ENCODE measurements at places on chromosomes 6 and 20.

DNA sequence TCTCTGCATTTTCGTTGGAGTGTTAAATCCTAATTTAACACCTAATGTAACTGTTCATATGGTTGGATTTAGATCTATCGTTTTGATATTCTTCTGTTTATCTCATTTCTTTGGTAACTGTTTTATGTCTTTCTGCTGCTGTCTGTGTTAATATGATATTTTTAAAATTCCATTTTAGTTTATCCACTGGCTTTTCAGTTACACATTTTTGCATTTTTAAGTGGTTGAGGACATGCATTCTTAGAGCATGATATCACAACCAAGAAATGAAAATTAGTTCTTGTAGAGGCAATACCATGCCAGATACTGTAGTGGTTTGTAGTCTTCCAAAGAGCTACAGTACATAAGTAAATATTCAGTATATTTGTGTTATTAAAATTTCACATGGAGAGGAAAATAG lies 58.6 kb downstream of the LIN28B start:
- no peak for DNase-seq

DNA sequence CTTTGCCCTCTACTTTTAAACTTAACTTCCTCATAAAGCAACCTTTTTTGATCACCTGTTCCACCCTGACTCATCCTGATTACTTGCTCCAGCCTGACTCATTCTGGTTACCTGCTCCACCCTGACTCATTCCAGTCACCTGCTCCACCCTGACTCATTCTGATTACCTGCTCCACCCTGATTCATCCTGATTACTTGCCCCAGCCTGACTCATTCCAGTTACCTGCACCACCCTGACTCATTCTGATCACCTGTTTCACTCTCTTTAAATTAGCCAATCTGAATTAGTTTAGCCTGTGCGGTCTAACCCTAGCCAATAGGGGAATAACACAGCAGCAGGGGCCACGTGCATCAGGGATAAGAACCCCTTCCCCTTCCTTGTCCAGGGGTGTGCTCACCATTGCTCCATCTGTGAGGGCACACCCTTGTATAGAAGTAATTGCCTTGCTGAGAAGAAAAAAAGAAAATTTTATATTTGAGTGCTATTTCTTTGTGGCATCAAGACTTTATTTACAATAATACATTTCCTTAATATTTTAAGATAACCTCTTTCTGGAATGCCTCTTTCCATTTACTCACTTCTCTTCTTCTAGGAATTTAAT lies 17.9 kb downstream of the HLA-G start:
- peak; percentile 46 for DNase-seq

DNA sequence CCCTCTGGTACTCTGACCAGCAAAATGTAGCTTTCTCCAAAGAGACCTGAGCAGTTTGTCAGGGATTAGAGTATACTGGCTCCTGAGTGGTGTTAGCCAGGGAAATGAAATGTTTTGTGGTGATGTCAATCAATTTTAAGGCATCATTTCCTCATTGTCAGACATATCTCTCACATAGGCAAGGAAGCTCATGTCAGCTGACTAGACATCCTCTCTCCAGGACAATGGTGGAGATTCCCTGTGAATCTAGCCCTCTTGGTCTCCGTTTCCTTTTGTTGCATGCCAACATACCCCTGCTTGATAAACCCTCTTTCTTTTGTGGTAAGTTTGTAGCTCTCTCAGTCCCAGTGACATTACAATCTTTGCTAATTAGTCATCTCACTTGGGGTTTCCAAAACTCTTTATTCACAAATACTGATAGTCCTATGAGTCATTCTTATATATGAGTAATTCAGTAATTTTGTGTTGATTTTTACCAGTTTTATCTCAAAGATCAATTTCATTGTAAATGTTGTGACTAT lies 135.6 kb upstream of the PTPRK start:
- DNase-seq = no peak

DNA sequence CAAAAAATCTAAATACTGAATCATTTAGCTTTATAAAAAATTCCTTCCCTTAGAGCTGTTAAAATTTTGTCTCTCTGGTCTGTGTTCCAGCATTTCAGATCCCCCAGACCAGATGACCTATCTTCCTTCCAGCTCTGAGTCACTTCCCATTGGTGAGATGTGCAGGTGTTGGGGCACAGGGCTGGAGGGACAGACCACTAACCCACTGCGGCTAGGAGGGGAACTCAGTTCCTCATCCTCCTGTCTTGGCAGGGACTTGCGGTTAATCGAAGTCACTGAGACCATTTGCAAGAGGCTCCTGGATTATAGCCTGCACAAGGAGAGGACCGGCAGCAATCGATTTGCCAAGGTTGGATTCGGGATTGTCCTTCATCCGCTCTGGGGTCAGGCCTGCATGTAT lies 6.0 kb downstream of the CNPY3 start:
- no peak for DNase-seq

DNA sequence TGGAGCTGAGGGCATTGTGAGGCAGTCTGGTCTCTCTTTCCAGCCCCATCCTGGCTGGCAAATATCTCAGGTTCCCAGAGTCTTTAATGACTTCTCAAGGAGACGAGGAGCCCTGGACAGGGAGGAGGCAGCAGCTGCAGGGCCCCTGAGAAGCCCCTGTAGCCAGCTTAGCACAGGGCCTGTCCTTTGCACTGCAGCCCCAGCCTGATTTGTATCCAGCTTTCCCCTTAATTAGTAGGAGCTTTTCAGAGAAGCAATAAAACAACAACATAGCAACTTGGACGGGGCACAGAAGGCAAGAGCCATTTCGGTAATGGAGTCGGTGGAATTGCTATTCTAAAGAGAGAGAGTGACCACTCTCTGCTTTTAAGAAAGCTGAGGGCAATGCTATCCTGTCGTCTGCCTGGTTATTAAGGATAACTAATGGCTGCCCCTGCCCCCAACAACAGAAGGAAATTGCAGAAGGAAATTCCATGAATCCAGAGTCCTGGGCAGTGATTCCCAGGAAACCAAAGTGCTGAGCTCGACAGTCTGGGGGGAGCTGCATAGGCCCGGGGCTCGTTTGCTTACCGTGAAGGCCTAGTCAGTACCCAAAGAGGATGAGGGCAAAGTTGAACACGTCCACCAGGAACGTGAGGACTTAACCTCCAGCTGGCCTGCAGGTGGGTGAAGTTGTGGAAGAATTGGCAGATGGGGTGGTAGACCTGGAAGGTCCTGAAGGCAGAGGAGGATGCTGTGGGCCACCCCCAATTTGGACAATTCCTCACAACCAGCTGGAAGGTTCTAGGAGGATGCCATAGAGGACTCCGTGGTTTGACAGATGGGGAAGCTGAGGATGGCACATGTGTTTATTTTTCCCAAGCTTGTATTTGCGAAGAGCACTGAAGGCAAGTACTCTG lies 50.3 kb downstream of the NPEPL1 start:
- DNase-seq = no peak

DNA sequence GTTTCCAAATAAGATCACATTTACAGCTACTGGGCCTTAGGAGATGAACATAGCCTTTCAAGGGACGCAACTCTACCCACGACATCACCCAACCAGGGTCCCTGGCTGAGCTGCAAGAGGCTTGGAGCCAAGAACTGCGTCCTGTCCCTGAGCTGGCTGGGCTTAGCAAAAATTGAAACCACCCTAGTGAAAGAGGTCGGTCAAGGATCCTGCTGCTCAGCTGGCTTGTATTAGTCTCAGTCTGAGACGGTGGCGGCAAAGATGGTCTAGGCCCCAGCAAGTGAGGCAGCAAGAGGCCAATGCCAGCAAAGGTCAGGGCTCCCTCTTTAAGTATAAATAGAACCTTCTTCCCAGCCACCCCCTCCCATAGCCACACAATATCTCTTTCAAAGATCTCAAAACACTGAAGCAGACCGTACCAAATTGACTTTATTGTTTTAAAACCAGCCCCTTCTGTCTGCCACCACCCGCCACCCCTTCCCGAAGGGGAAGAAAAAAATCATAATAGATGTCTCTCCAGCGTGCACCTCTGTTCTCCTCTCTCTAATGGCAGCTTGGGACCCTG lies 140.5 kb downstream of the EYA2 start:
- DNase-seq = no peak

GRCh38 chr6:34416877-34417371 lies 8.9 kb downstream of the RPS10 start:
- no peak for DNase-seq

GRCh38 chr6:54900666-54901065 lies 54.1 kb downstream of the FAM83B start:
- no peak for DNase-seq

DNA sequence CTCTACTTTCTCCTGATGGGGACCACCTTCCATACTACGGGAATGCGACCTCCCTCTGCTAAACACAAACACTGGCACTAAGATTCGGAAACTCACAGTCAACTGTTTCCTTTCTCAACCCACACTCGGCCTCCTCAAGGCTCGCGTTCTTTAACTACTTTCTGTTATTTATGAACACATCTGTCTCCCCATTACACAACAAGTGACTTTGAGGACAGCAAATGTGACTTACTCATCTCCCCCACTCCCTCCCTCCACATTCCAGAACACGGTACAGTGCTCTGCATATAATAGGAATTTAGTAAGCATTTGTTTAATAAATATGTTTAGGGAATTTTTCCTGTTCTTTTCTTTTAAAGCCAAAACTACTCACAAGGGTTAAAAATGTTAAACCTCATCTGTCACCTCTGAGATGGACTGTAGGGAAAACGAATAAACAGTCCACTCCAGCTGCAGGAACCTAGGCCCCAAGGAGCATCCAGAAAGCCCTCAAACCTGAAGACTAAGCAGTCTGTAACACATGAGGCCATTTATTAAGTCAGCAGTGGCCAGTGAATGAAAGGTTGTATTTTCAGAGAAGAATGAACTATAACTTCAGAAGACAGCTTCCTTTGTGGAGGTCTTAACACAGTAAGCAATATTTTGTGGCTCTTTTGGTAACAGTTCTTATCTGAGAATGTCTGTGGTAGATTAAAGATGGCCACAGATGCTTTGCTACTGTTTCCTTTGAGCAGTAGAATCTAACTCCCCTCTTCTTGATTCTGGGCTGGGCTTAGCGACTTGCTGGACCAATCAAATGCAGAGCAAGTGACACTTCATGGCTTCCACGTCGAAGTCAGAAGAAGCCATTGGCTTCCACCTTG lies 209.6 kb upstream of the DTNBP1 start:
- DNase-seq = no peak

GRCh38 chr20:47765271-47765670 lies 20.0 kb downstream of the SULF2 start:
- DNase-seq = no peak

- no peak for DNase-seq
Measured at GRCh38 chr20:45115829-45116228, 855 bp upstream of the WFDC5 start.
